ENCODE measurements at places on chromosomes 3 and 15.

DNA sequence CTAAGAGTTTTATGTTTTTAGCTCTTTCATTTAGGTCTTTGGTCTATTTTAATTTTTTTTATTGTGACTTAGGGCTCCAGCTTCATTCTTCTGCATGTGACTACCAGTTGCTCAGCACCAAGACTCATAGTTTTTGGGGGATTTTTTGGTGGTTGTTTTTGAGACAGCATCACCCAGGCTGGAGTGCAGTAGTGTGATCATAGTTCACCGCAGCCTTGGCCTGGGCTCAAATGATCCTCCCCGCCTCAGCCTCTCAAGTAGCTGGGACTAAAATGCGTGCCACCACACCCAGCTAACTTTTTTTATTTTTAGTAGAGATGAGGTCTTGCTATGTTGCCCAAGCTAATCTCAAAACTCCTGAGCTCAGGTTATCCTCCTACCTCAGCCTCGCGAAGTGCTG, 19.4 kb downstream of the CDV3 start:
- DNase-seq = no peak

DNA sequence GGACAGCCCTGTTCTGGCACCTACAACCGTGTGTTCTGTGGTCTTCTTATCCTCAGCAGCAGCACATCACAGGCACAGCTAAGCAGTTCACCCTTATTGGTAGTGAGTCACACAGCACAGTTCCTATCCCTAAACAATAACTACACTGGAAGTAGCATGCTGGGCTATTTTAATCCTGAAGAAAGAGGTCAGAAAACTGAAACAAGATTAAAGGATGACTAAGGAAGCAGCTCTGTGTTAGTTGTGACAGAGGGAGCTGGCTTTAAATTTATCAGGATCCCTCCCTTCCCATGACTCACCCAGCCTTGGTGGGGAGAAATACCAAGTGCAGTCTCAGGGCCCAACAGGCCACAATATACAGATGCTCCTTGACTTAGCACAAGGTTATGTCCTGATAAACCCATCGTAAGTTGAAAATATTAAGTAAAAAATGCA, 144.3 kb downstream of the ERC2 start:
- DNase-seq = peak; percentile 85

DNA sequence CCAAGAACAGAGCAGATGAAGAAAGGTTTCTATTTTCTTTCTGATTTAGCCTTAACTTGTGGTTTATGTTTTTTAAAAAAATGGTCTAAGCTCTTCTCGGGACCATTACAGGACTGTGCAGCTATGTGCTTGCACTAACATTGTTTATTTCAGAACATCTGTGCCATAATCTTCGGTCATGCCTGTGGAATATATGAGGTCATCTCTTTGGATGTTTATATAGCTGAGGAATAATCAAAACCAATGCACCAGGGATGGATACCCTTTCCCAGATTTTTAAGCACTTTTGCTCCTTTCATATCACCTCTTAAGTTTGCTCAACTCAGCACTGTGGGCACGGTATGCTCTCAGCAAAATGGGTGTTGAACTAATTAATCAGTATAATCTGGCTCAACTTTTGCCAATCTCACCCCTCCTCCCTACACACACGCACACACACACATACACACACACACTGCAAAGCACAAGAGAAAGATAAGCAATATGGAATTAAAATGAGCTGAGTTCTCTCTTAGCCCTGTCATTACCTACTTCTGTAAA, 268.5 kb upstream of the TMC3 start:
- peak; percentile 88 for DNase-seq

GRCh38 chr3:197372047-197372661, 73.7 kb upstream of the DLG1 start:
- DNase-seq = peak; percentile 90

GRCh38 chr15:35630532-35630931, 84.6 kb upstream of the DPH6 start:
- no peak for DNase-seq

DNA sequence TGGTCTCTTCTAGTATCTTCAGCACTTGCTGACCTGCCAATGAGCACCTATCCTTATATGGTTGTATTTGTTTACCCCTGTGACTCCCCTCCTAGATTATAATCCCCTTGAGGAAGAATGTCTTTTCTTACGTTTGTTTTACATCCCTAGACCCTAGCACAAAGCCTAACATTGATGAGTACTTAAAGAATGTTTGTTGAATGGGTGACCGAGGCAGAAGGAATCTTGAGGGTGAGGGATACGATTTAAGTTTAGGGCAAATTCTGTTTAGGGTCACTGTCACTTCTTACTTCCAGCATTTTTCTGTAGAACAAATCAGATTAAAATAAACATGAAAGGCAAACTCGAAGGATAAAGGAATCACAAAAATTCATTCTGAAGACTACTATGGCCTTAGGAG, 80.9 kb upstream of the FAM98B start:
- DNase-seq = no peak

DNA sequence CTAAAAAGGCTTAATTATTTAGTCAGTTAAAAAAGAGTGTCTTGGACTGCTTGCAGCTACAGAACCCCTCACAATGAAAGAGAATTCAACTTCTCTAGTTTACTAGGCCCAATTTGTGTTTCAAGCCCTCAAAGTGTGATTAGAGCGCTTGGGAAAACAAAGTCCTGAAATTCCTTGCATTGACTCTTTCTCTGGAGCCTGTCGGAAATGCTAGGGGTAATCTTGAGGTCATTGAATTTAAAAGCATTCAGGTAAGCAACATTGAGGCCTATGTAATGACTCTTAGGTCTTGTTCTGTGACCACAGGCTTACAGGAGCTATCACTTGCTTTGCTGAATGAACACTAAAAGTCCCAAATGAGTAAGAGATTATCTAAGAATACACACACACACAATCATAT, 186.0 kb downstream of the NLGN1 start:
- DNase-seq = no peak

DNA sequence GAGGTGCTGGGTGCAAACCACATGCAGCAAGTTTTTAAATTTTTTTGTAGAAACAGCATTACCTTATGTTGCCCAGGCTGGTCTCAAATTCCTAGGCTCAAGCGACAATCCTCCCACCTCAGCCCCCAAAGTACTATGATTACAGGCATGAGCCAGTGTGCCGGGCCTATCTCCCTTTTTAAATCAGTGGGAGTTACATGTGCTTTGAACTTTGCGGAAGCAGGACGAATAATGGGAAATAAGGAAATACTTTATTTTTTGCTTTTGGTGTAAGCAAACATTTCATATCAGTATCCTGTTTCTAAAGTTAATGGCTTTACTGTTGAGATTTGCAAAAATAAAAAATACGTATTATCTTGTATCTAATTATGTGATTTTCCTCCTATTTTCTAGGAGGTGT, 9.1 kb downstream of the NR1D2 start:
- DNase-seq = no peak

DNA sequence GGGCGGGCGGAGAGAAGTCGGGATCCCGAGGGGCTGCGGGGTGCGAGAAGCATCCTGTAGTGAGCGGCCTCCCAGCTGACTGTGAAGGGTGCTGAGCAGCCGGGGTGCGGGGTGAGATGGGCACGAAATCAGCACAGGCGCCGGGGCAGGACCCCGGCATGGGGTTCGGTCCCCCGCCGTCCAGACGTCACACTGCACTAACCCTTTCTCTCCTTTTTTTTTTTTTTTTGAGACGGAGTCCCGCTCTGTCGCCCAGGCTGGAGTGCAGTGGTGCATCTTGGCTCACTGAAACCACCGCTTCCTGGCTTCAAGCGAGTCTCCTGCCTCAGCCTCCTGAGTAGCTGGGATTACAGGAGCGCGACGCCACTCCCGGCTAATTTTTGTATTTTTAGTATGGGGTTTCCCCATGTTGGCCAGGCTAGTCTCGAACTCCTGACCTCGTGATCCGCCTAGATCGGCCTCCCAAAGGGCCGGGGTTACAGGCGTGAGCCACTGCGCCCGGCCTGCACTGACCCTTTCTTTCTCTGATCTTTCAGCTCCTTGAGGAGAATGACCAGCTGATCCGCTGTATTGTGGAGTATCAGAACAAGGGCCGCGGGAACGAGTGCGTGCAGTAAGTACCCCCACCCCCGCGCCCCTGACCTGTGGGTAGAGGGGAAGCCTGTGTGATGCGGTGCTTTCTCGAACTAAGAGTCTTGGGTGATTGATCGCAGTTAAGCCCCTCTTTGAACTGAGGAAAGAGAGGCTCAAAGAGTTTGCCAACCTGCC, 513 bp downstream of the SS18L2 start:
- no peak for DNase-seq

GRCh38 chr3:66269411-66269810, 48.6 kb downstream of the SLC25A26 start:
- no peak for DNase-seq

GRCh38 chr3:45687828-45688193, 1.4 kb upstream of the SACM1L start:
- no peak for DNase-seq
